ENCODE measurements at places on chromosomes 5 and 9.

- no peak for DNase-seq
These were observed 133.2 kb downstream of the CFAP90 start for GRCh38 chr5:7717691-7718090.

DNA sequence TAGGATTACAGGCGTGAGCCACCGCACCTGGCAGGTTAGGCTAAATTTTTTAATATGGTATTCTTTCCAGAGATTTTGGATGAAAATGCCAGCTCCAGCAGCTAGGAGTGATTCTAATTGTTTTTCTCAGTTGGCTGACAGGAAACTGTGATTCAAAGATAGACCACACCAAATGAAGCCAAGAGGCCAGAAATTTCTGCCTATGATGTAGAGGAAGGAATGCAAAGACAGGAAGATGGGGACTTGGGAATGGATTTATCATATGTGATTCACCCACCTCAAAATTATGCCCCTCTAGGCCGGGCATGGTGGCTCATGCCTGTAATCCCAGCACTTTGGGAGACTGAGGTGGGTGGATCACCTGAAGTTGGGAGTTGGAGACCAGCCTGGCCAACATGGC is 53.3 kb downstream of the UGCG start:
- DNase-seq = no peak

- DNase-seq = no peak
These were observed at the start of gene PCDHB10 for GRCh38 chr5:141192110-141192725. PCDHB10 (plus strand) TSS chr5:141192353; CDS start chr5:141192553, 200 bp downstream.

DNA sequence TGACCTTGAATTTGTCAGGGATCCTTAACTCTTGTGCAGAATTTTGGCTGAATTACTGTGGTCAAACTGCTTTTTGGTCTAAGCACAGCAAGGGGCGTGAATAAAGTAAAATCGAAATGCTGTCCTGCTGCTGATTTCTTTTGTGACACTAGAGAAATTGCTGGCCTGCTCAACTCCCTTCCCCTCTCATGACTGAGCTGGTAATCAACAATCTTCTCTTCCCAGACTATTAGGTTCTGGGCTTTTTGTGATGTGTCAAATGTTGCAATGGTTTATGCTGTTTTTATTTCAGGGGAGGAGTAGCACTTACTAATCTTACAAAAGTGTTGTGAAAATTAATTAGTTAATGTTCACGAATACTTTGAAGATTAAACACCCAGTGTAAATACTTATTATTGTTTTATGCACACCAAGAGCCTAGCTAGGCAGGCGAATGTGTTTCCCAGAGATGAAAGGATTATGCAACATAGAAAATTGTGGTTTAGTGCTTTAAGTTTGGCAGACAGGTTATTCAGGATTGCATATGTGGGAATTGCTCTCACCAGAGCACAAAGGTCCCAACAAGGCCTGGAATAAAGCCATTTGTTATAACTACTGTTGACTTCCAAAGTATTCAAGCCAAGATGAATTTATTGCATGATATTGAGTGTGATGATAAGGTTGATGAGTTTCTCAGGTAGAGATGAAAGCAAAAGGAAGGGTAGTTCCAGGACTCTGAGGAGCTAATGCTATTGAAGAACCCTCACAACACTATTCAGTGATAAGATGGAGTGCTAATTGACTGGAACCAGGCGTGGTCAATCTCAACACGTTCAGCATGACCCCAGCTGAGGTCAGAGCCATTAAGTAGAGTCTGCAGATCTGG is 280.7 kb upstream of the ZNF608 start:
- peak; percentile 9 for DNase-seq

DNA sequence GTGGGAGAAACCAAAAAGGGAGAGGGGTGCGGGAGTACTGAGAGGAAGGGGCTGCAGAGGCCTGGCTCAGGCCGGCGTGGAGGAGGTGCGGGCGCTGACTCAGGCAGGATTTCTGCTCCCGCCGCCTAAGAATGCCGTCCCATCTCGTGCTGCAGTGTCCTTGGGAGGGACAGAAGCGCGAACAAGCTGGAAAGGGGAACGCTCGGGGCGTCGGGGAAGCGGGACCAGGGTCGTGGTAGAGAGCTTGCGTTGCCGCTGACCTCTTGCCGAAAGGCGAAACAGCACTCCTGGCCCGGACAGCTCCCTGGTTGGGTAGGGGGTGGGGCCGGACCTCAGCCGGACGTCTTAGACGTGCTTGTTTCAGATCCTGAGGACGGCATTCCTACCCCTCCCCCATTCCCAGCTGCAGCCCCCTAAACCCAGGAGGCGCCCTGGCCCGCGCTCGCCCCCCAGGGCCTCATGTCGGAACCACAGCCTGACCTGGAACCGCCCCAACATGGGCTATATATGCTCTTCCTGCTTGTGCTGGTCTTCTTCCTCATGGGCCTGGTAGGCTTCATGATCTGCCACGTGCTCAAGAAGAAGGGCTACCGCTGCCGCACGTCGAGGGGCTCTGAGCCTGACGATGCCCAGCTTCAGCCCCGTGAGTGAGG is 1.1 kb downstream of the RELL2 start:
- DNase-seq = no peak

DNA sequence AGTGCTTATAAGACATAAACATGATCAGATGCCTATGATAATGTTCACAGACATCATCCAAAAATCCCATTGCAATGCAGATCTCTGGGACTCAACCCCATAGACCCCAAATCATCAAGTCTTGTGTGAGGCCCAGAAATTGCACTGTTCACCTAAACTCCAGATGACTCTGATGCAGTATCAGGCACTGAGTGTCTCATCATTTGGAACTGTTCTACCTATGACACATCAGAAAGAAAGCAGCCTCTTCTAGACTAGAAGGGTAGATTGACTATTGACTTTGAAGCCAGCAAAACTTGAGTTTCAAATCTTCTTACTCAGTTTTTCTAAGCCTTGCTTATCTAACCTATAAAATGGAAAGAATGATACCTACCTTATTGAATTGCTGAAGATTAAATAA is 58.7 kb upstream of the PAPPA start:
- no peak for DNase-seq

DNA sequence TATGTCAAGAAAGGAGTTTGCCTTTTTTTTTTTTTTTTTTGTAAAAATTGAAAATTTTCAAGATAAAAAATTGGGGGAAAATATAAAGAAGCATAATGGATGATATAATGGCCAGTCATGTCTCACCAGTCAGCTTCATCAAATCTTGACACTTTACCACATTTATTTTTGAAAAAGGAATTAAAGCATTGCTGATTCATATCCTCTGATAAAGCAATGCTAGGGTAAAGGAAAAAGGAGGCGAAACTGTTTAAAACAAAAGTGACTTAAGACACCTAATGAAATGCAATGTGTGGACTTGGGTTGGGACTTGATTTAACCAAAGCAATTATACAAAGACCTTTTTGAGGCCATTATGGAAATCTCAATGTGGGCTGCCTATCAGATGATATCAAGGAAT is 208.5 kb downstream of the ARHGAP26 start:
- DNase-seq = no peak

DNA sequence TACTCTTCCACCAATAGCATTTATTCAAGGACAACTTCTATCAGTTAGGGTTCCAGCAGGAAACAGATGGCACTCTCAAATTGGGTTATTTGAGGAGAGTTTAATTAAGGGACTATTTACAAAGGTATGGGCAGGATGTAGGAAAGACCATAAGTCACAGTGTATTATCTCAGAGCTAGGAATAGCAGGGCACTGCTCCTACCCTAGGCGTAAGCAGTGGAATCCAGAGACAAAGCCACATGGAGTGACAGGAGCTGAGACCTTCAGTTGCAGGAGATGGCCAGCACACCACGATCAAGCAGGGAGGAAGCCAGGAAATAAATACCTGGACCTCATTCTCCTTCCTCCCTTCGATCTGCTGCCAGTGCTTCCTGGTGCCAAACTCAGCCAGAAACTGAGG is 274.9 kb upstream of the SLC30A5 start:
- no peak for DNase-seq

- DNase-seq = no peak
These were observed 306.2 kb downstream of the PIK3R1 start for GRCh38 chr5:68521776-68522175.

- DNase-seq = no peak
These were observed 211.8 kb upstream of the C9orf72 start for GRCh38 chr9:27784847-27785713.

- DNase-seq = no peak
These were observed 199.3 kb upstream of the CDH6 start for GRCh38 chr5:30994176-30994575.
